ENCODE measurements at places on chromosomes 5 and 9. TPM values are rescaled to one million over a fixed set of nuclear protein-coding genes. Genes with fewer than 3 reads are reported as not detected.
A peak's percentile ranks its signal among the peaks of the same experiment; 100 is the strongest.

The ANKRD18A gene
- 4.3 TPM for total RNA-seq

The SPATA31E1 gene
- not detected for total RNA-seq

DNA sequence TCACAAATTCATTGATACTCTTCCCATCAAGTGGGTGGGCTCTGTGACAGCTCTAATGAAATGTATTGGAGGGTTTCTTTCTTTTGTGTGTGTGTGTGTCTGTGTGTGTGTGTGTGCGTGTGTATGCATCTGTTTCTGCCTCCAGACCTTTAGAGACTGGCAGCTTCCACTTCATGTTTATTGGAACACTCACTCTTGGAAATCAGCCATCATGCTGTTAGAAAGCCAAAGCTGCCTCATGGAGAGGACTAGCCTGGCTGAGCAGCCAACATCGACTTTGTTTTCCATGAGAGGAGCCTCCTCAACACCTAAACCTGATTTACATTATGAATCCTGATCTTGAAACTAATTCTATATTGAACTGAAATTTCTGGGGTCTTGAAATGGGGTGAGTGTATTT is 128.5 kb upstream of the FAM174A start:
- H3K4me1 ChIP-seq = no peaks in the 10 kb centered on the region
- H3K27ac ChIP-seq = no peak overlapping the region
- H3K36me3 ChIP-seq = no peaks in the 10 kb centered on the region
- H3K4me3 ChIP-seq = no peak overlapping the region

GRCh38 chr9:120920806-120921178 is 5.8 kb downstream of the TRAF1 start:
- peaks cover 28% of the 10 kb centered on the region for H3K4me1 ChIP-seq
- no peaks in the 10 kb centered on the region for H3K36me3 ChIP-seq
- DNase-seq = no peak

The CDH9 gene
- total RNA-seq = 0.68 TPM

The MYMK gene
- not detected for total RNA-seq

The RAB3C gene
- 10.1 TPM for total RNA-seq

DNA sequence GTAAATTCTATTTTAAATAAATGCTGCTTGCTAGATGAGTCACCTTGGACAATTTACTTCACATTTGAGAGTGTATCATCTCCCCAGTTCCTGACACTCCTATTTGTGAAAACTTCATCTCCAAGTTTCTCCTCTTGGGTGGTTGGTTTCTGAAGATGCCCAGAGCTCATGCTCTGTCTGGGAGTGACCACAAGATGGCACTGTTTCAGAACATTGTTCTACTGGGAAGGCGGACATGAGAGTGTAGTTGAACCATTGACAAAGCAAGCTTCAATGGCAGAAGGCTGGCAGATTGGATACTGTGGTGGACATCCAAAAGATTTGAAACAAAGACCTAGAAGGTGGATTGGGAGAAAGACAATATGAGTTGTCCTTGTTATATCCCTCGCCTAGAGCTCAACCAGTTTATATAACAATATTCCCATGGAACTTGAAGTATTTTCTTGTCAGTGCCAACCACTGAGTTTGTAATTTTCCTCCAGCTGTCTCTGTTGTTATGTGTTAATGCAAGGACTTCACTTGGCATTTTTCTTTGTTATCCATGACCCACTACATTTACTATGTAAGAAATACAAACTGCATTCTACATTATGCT is 234.3 kb upstream of the ANKH start:
- no peaks in the 10 kb centered on the region for H3K4me1 ChIP-seq
- no peak overlapping the region for H3K4me3 ChIP-seq
- no peak for DNase-seq
- no peaks in the 10 kb centered on the region for H3K36me3 ChIP-seq
- no peaks in the 10 kb centered on the region for H3K27me3 ChIP-seq

The DAPK1 gene
- 246 TPM for total RNA-seq

The LRSAM1 gene
- total RNA-seq = 16.0 TPM

GRCh38 chr9:37951671-37952449 is 47.9 kb upstream of the SLC25A51 start:
- H3K27me3 ChIP-seq = no peaks in the 10 kb centered on the region
- no peak overlapping the region for H3K4me3 ChIP-seq
- H3K36me3 ChIP-seq = peaks cover 34% of the 10 kb centered on the region

- DNase-seq = no peak
- no peaks in the 10 kb centered on the region for H3K27me3 ChIP-seq
- peak overlapping the region; percentile 56 for H3K27ac ChIP-seq
- no peaks in the 10 kb centered on the region for H3K36me3 ChIP-seq
- peaks cover 12% of the 10 kb centered on the region for H3K4me1 ChIP-seq
- no peak overlapping the region for H3K4me3 ChIP-seq
Measured at GRCh38 chr9:98142925-98143481, 24.0 kb upstream of the TRIM14 start.

Measured in type B pancreatic cell (in vitro differentiated cells).